ENCODE measurements at places on chromosomes 4 and X. TPM values are rescaled to one million over a fixed set of nuclear protein-coding genes. Genes with fewer than 3 reads are reported as not detected.

- H3K4me3 ChIP-seq: no peak overlapping the region
- DNase-seq: no peak
- no peaks in the 10 kb centered on the region for H3K4me1 ChIP-seq
- H3K36me3 ChIP-seq: no peaks in the 10 kb centered on the region
Observed at GRCh38 chrX:69218407-69218997, 53.2 kb upstream of the PJA1 start.

The WDR17 gene
- 6.4 TPM for total RNA-seq

GRCh38 chr4:22574880-22575279 is 59.0 kb upstream of the ADGRA3 start:
- DNase-seq: no peak
- H3K4me3 ChIP-seq: no peak overlapping the region
- H3K36me3 ChIP-seq: no peaks in the 10 kb centered on the region

DNA sequence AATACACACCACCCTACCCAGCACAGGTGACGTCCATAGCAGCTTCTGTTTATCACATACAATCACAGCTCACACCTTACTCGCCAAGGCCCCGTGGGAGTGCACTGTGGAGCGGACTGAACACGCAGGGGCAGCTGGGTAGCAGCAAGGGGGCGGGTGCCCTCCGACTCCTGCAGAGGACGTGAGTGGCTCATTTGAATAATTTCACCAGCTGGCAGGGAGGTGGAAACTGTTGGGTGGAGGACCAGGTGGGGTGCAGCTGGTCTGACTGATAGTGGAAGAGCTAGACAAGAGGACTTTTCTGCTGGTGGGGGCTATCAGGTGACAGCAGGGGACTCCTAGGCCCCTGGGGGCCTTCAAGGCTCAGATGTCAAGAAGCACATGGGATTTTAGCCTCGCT is 16.3 kb downstream of the MAN2B2 start:
- no peaks in the 10 kb centered on the region for H3K27me3 ChIP-seq
- H3K4me1 ChIP-seq: no peaks in the 10 kb centered on the region
- no peak overlapping the region for H3K27ac ChIP-seq
- H3K4me3 ChIP-seq: no peak overlapping the region

The ZCCHC12 gene
- not detected for total RNA-seq

GRCh38 chr4:4853371-4853823 is 6.1 kb upstream of the MSX1 start:
- H3K4me3 ChIP-seq: no peak overlapping the region
- H3K27me3 ChIP-seq: peaks cover 60% of the 10 kb centered on the region
- no peaks in the 10 kb centered on the region for H3K36me3 ChIP-seq
- no peak overlapping the region for H3K27ac ChIP-seq

GRCh38 chr4:55578341-55579010 is 13.6 kb downstream of the PDCL2 start:
- H3K4me3 ChIP-seq: no peak overlapping the region
- H3K27me3 ChIP-seq: no peaks in the 10 kb centered on the region
- no peak overlapping the region for H3K27ac ChIP-seq
- H3K36me3 ChIP-seq: no peaks in the 10 kb centered on the region
- no peaks in the 10 kb centered on the region for H3K4me1 ChIP-seq

The GAGE12G gene
- not detected for total RNA-seq

GRCh38 chr4:101304916-101305315 is 42.4 kb downstream of the PPP3CA start:
- no peaks in the 10 kb centered on the region for H3K36me3 ChIP-seq
- no peaks in the 10 kb centered on the region for H3K4me1 ChIP-seq
- no peak overlapping the region for H3K27ac ChIP-seq
- no peaks in the 10 kb centered on the region for H3K27me3 ChIP-seq
- DNase-seq: no peak

DNA sequence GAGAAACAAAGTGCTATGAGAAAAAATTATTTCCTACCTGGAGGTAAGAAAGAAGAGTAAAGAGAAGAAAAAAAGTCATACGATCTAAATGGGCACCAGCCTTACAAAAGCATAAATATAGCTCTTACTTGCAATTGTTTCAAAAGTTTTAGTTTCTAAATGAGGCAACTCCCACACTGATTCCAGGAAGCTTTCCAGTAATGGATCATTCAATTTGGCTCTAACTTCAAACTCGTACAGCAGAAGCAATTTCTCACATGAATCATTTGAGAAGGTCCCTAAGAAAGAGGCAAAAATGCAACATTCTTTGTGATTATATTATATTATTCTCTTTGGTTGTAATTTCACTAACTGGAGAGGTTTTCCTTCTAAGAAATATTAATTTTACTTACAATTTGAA is 109.9 kb downstream of the DLG3 start:
- H3K27ac ChIP-seq: no peak overlapping the region
- H3K4me3 ChIP-seq: no peak overlapping the region
- no peaks in the 10 kb centered on the region for H3K36me3 ChIP-seq
- no peaks in the 10 kb centered on the region for H3K4me1 ChIP-seq
- H3K27me3 ChIP-seq: no peaks in the 10 kb centered on the region

DNA sequence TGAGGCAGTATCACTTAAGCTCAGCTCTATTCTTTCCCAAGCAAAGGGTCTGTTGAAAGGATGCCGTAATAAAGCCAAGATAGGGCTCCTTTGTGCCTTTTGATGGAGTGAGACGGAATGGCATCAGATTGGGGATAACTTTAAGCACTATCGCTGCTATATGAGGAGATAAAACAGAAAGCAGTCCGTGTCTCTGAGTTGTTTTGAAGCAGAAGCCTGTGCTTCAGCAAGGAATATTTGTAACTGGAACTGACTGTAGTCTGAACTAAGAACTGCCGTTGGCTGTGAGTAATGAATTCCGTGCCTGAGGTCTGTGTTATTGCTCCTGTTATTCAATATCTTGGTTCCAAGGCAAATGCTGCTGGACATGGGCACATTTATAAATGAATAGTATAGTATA is 297.4 kb downstream of the ANKRD50 start:
- H3K36me3 ChIP-seq: no peaks in the 10 kb centered on the region
- H3K4me1 ChIP-seq: no peaks in the 10 kb centered on the region
- no peaks in the 10 kb centered on the region for H3K27me3 ChIP-seq
- no peak overlapping the region for H3K27ac ChIP-seq
- DNase-seq: no peak

DNA sequence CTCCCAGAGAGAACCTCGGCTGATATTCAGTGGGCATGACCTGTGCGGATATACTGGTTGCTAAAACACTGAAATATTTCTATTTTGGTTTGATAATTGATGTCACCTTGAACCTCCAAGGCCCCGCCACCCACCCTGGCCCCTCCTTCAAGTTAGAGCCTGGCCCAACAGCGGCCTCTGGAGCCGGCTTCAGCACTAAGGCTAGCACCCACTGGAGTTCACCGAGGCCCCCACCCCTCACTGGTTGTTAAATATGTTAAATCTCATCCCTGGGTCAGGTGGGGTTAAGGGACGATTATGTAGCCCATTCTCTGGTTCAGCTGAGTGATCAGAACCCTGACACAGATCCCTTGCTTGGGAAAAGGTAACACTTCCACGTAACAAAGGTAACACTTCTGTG is 24.3 kb downstream of the SEL1L3 start:
- H3K4me3 ChIP-seq: no peak overlapping the region
- H3K4me1 ChIP-seq: no peaks in the 10 kb centered on the region
- no peaks in the 10 kb centered on the region for H3K27me3 ChIP-seq
- H3K36me3 ChIP-seq: no peaks in the 10 kb centered on the region

GRCh38 chrX:5307416-5307815 is 921.3 kb downstream of the NLGN4X start:
- no peak overlapping the region for H3K4me3 ChIP-seq
- DNase-seq: no peak
- no peaks in the 10 kb centered on the region for H3K27me3 ChIP-seq
- H3K27ac ChIP-seq: no peak overlapping the region
- H3K4me1 ChIP-seq: no peaks in the 10 kb centered on the region

The SSX1 gene
- total RNA-seq: not detected

- DNase-seq: no peak
- no peaks in the 10 kb centered on the region for H3K4me1 ChIP-seq
- H3K4me3 ChIP-seq: no peak overlapping the region
- no peaks in the 10 kb centered on the region for H3K36me3 ChIP-seq
- H3K27ac ChIP-seq: no peak overlapping the region
- no peaks in the 10 kb centered on the region for H3K27me3 ChIP-seq
Observed at GRCh38 chr4:86653237-86653865, 59.2 kb downstream of the PTPN13 start.

DNA sequence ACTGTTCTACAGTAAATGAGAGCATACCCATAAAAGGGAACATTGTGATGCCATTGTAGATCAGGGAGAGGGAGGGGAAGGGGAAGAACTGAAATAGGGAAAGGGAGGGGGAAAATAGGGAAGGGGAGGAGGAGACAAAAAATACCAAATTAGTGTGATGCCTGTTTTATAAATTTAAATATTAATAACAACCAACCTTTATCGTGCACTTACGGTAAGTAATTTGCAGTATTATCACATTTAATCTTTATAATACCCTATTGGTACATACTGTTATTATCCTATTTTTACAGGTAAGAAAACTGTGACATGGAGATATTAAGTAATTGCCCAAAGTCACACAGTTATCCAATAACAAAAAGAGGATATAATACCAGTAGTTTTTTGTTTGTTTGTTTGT is 41.5 kb upstream of the DDX53 start:
- H3K27ac ChIP-seq: no peak overlapping the region
- no peak for DNase-seq
- H3K36me3 ChIP-seq: no peaks in the 10 kb centered on the region
- no peak overlapping the region for H3K4me3 ChIP-seq
- H3K4me1 ChIP-seq: no peaks in the 10 kb centered on the region

The SPATA4 gene
- 1.2 TPM for total RNA-seq

The KCNIP4 gene
- 43.9 TPM for total RNA-seq

The ETDB gene
- not detected for total RNA-seq

- no peaks in the 10 kb centered on the region for H3K36me3 ChIP-seq
- no peaks in the 10 kb centered on the region for H3K4me1 ChIP-seq
- no peak overlapping the region for H3K27ac ChIP-seq
- DNase-seq: no peak
- no peaks in the 10 kb centered on the region for H3K27me3 ChIP-seq
- no peak overlapping the region for H3K4me3 ChIP-seq
Observed at GRCh38 chr4:115234405-115235093, 121.1 kb upstream of the NDST4 start.

The NCAPG gene
- total RNA-seq: 0.91 TPM

DNA sequence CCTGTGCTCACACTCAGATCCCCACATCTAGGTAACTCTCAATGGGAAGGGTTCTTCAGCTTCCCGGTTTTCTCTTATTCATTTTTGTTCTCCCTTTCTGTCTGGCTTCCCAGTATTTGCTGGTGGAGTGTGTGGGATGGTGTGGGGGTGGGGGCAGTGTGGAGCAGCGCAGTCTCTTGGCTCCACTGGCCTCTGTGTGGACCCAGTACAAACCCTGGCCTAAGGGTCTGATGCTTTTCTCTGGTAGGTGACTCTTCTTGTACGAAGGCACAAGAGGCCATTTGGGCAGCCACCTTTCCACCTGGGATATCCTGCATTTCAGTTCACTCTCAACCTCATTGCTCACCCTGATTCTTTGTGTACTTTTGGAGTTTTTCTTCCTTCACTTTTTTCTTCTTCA is 71.3 kb downstream of the NBDY start:
- no peak for DNase-seq
- H3K27me3 ChIP-seq: no peaks in the 10 kb centered on the region
- no peak overlapping the region for H3K27ac ChIP-seq

DNA sequence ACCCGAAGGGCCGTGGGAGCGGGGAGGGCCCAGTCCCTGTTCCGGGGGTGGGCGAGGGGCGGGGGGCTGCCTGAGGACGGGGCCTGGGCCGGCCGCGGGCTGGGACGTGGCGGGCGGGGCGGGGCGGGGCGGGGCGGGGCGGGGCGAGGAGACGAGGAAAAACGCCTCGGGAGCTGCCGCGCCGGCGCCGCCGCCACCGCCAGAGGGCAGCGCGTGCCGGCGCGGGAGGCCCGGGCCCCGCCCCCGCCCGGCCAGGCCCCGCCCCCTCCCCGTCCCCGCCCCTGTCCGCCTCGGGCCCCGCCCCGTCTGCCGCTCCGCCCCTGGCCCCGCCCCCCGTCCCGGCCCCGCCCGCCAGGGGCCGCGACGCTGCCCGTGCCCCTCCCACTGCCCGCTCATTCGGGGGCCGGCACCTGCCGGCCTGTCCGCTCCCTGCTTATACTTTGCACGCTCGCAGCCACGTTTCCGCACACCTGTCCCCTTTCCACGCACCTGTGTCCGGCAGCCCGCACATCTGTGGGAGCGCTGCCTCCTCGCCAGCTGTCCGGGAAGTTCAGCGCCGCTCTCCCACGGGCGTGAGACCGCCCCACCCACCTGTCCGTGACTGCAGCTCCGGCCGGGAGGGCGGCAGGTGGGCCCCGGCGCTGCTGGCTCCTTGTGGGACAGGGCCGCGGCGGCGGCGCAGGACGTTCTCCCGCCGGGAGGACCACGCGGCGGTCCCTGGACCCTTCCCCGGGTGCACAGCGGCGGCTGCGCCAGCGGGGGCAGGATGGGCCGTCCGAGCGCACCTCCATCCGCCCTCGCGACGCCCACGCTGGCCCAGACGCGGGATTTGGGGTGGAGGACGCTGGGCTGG is 1.7 kb upstream of the FGFRL1 start:
- no peaks in the 10 kb centered on the region for H3K36me3 ChIP-seq
- H3K27me3 ChIP-seq: peaks cover 2% of the 10 kb centered on the region
- peak overlapping the region; percentile 57 for H3K27ac ChIP-seq
- H3K4me1 ChIP-seq: peaks cover 13% of the 10 kb centered on the region

DNA sequence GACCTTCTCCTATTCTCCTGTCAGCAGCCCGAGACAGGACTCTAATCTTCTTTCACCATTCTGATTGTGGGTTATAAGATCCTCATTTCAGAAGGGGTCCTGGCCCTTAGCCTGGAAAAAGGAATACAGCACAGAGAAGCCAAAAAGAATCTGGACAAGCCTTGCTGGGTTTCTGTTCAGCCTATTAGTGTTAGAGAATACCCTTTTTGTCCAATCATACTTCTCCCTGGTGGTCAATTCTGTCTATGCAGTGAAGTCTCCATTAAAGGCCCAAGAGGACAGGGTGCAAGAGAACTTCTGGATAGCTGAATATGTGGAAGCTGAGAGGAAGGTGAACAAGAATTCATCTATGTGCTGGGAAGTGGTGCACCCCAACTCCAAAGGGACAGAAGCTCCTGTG is 105.7 kb upstream of the AGA start:
- H3K4me1 ChIP-seq: no peaks in the 10 kb centered on the region
- H3K4me3 ChIP-seq: no peak overlapping the region
- no peak overlapping the region for H3K27ac ChIP-seq
- H3K27me3 ChIP-seq: no peaks in the 10 kb centered on the region
- no peaks in the 10 kb centered on the region for H3K36me3 ChIP-seq

DNA sequence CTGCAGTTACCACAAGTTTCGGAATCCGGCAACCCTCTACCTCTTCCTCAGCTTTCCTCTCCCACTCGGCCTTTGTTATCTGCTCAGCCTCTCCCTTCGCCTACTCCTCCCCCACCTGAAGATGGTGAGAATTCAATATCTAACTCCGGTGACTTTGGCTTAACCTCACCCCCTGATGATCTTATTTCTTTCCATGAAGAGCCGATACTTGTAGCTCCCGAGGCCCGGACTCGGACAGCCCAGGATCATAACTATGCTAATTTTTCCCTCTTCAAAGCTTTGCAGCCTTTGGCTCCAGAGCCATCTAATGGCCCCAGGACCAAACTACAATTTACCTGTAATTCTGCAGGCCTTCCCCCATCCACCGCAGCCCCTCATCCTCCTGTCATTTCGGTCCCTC is 32.0 kb upstream of the MGST2 start:
- no peaks in the 10 kb centered on the region for H3K27me3 ChIP-seq
- H3K4me1 ChIP-seq: peaks cover 13% of the 10 kb centered on the region
- no peaks in the 10 kb centered on the region for H3K36me3 ChIP-seq
- no peak overlapping the region for H3K27ac ChIP-seq
- H3K4me3 ChIP-seq: peak overlapping the region; percentile 54

- peak; percentile 81 for DNase-seq
- peak overlapping the region; percentile 48 for H3K4me3 ChIP-seq
- no peaks in the 10 kb centered on the region for H3K27me3 ChIP-seq
- peak overlapping the region; percentile 56 for H3K27ac ChIP-seq
- peaks cover 10% of the 10 kb centered on the region for H3K4me1 ChIP-seq
Observed at GRCh38 chr4:38062088-38062775, 102.0 kb downstream of the PTTG2 start.

Data from kidney (tissue), 22 donors.